Stimulated activated CD4-positive, alpha-beta T cell treated with anti-CD3 and anti-CD28 coated beads, Interleukin-2, amount 100 ng/mL, for 4 hours (primary cell): ENCODE measurements at places on chromosomes 1 and 21.

DNA sequence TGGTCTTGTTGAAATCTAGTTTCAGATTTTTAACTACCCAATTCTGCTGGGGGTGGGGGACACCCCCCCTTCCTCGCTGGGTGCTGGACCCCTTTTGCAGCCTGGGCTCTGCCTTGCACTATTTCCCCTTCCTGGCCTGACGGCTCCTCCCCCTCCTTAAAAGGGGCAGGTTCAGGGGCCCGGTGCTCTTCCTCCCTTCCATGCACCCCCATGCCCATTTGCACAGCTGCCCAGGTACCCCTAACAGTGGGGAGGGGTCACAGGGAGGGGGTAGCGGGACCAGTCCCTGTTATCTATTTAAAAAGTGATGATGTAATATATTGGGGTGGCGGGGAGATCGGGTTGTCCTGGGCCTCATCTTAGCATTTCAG lies 15.3 kb downstream of the ZBTB7B start:
- no peak for DNase-seq

GRCh38 chr1:225848030-225848955 lies 33.9 kb downstream of the TMEM63A start:
- no peak for DNase-seq

- DNase-seq, result peak; percentile 41
These were observed 8.0 kb upstream of the THEMIS2 start for GRCh38 chr1:27864264-27864895.

- peak; percentile 95 for DNase-seq
These were observed 7.1 kb upstream of the ITGB2 start for GRCh38 chr21:44927587-44928461.
